ENCODE measurements at places on chromosomes 12 and 14.

GRCh38 chr12:47882781-47883546, 21.8 kb downstream of the VDR start:
- DNase-seq, result no peak

DNA sequence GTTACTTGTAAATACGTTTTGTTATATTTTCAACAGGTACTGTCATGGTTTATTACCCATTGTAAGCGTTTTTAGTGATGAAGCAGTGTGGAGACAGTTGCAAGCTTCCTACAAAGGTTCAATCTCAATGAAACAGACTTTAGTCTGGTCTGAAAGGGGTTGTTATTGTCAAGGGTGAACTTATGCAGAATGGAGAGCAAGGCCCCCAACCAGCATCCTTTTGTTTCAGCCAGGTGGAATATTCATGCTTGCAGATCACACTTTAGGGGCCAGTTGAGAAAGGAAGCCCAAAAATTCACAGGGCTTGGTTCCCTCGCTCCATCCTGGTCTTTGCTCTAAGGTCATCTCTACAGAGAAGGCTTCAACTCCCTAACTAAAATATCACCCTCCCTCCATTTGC, 103.7 kb downstream of the PRICKLE1 start:
- DNase-seq, result no peak

DNA sequence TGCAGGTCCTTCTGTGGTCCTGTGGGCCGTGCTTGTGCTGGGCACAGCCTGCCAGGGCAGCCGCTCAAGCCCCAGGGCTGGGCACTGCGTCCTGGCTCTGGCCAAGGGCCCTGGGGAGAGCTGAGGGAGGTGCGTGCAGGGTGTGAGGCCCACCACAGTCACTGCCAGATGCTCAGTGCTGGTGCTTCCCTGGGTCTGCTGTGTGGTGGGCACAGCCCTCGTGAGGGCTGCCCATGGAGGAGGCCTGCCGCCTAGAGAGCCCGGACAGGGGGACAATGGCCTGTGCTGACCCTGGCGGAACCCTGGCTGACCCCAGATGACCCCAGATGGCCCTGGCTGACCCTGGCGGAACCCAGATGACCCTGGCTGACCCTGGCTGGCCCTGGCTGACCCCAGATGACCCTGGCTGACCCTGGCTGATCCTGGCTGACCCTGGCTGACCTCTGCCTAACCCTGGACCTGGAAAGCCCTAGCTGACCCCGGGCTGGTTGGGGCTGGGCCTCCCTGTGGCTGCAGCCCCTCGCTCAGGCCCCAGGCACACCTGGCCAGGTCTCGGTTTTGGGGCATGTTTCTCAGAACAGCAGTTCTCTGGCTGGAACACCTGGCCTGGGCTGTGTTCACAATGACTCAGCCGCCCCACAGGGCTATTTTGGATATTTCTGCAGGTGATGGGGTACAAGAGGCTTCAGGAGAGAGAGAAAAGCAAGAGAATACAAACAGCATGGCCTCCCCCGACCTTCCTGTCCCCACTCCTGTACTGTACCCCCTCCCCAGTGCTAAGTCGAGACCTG, 55.4 kb downstream of the TMEM121 start:
- DNase-seq, result no peak

DNA sequence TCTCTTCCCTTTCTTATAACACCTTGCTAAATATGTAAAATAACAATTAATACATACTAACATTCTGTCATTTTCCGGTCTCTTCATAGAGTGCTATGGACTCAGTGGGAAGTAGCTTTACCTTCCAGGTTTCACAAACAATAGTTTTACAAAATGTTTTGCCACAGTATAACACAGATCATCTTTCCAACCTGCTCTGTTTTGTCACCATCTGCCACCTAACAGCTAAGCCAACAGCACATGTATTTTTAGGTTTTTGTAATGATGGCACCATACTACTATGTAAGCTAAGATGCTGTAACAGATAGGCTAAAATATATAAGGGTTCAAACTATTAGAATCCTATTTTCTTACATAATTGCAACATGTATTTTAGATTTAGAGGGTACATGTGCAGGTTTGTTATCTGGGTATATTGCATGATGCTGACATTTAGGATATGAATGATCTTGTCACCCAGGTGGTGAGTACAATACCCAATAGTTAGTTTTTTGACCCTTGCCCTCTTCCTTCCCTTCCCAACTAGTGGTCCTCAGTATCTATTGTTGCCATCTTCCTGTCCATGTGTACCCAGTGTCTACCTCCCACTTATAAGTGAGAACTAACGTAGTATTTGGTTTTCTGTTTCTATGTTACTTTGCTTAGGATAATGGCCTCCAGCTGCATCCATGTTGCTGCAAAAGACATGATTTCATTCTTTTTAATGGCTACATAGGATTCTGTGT, 8.7 kb downstream of the RHOJ start:
- no peak for DNase-seq

GRCh38 chr12:131988054-131988796, 38.5 kb downstream of the EP400 start:
- peak; percentile 5 for DNase-seq

DNA sequence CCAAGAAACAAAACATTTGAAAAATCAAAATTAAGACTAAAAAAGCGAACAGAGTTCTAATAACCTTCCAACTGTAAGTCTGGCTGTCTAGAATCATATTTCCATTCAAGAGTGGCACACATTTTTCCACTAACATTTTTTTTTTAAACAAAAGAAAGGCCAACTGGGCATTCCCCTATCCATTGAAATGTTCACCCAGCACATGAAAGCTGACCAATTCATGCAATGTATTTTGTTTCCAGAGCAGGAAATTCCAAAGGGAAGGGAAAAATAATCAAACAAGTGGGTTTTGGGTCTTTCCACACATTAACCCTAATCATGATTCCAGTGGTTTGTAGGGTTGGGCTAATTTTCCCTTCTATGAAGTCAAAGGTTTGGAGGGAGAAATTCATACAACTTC, 206.5 kb downstream of the CALM1 start:
- no peak for DNase-seq

- DNase-seq, result no peak
These were observed 205.0 kb upstream of the CDKN3 start for GRCh38 chr14:54191846-54192245.

- no peak for DNase-seq
These were observed at the start of gene MSRB3 for GRCh38 chr12:65278576-65279368. Gene MSRB3, plus strand, starts transcription at chr12:65278683. Its CDS starts 29,897 bp downstream, at chr12:65308580.

GRCh38 chr14:98949481-98950135, 322.4 kb downstream of the BCL11B start:
- DNase-seq, result no peak

GRCh38 chr12:14390870-14391530, 25.5 kb downstream of the ATF7IP start:
- no peak for DNase-seq

DNA sequence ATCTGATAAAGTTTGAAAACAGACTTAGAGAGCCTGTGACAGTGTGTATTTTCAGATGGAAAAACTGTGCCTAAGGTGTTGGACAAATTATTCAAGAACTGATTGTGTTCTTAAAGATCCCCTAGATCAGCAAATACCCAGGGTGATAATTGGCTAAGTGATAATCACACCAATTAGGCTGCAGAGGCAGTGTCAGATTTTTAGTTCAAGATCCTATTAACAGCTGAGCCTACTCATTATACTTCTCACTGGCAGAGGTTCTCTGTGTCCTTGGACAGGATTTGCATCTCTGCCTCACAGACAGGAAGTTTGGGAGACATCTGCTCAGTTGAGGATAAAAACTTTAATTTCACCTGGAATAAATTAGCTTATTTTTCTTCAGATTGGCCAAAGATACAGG, 4.3 kb upstream of the FGD4 start:
- DNase-seq, result peak; percentile 83

DNA sequence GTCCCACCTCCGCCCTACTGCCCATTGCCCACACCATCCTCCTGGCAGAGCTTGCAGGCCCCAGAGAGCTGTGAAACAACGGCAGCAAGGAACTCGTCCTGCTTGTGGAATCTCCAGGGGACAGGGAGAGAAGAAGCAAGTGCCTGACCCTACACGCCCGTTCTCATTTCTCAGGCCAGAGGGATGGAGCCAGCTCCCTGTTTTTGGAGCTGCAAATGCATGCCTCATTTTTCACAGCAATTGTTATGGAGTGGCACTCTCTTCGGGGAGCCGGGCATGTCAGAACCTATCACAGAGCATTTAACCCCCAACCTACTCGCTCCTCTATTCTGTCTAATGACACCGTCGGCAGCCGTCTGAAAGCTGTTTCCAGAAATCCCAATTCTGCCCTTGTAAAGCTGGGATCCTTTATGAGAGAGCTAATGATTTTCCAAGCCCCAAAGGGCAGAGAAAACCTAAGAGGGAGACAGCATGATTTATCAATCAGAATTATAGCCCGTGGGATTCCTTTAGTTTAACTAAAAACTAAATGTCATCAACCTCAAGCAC, 222.3 kb upstream of the NOS1 start:
- DNase-seq, result peak; percentile 45

- no peak for DNase-seq
These were observed 4.0 kb upstream of the RNASE10 start for GRCh38 chr14:20501346-20501745.

DNA sequence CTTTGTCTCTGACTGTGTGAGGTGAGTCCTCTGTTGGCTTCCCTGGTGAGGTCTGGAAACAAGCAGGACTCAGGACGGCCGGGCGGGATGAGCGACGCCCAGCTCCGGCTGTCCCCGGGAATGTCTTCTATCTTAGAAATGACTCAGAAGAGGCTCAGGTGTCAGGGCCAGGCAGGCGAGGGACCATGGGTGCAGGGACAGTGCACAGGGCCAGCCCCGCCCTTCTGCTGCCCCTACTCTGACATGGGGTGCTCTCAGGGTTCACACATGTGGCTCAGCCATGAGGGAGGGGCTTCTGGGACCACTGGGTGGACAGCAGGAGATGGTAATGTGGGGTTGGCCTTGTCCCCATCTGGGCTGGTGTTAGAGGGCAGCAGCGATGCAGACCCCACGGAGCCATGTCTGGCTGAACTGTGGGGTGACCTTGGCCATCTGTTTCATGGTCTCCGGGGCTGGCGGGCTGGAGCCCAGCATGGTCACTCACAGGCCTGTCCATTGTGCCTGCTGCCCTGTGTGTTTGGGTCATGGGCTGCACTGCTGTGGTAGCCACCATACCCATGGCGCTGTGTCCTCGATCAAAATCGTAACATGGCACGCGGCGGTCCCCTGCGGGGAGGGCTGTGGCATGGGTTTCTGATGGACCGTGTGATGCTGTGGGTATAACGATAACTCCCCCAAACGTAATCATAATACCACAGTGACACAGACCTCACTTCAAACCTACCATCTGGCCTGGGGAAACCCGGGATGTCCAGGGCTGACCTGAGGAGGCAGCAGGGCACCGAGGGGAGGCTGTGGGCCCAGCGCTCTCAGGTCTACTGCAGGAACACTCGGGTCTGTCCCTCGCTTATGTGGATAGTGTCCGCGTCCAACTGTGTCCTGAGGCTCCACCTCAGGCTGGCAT, 368.8 kb downstream of the TMEM121 start:
- DNase-seq, result no peak

DNA sequence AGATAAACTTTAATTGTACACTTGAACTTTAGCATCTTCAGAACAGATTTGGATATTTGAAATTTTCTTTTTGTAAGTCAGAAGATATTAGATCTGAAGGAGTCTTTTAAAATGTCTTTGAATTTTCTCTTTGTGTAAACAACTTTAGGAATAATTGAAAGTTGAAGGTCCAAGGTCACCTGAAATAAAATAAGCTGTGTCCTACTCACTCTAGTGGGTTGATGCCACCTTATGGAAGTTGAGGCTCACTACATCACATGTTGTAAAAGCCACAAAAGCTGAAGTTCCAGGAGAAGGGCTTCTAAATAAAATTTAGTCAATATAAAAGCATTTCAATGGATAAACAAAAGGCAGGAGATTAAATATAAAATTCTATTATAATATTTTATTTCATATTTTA, 122.0 kb upstream of the ATXN7L3B start:
- peak; percentile 43 for DNase-seq

GRCh38 chr12:57496822-57497221, 9.0 kb downstream of the MARS1 start:
- DNase-seq, result peak; percentile 80

All from NCI-H1417 (cell line).